ENCODE measurements at places on chromosomes 7 and 10.

GRCh38 chr7:33981671-33982424, 76.5 kb downstream of the BMPER start:
- no peak for DNase-seq

- peak; percentile 72 for DNase-seq
Observed at GRCh38 chr7:39458061-39458745, 108.0 kb upstream of the YAE1 start.

- peak; percentile 11 for DNase-seq
Observed at GRCh38 chr7:116395141-116395791, 104.3 kb upstream of the CAV2 start.

DNA sequence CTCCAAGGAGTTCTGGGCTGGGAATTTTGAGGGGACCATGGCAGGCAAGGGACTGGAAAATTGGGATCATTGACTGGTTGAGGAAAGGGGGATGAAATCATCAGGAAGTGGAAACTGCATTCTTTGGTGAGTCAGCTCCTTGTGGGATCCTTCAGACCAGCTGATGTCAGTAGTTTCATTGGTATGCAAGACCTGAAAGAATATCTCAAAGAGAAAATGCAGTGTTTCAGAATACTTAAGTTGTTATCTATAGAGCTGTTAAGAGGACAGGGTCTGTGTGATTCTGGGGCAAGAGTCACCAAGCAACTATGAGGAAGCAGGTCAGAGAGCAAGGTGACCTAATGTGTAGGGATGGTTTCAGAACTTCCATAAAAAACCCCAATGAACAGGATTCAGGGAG, 595.9 kb upstream of the AUTS2 start:
- DNase-seq = no peak

DNA sequence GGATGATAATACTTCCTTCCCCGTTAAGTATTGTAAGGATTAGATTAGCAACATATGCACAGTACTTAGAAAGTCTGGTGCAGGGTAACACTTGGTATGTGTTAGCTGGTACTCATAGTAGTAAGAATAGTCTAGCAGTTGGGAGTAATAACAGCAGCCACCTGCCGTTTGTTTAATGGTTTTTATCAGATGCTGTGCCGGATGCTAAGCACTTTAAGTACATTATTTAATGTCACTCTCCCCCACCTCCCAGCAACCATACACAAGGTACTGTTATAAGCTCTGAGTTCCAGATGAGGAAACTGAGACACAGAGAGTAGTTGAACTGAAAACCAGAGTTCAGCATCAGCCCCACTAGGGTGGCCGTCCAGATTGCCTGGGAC, 60.1 kb downstream of the ZMIZ1 start:
- DNase-seq = peak; percentile 35

DNA sequence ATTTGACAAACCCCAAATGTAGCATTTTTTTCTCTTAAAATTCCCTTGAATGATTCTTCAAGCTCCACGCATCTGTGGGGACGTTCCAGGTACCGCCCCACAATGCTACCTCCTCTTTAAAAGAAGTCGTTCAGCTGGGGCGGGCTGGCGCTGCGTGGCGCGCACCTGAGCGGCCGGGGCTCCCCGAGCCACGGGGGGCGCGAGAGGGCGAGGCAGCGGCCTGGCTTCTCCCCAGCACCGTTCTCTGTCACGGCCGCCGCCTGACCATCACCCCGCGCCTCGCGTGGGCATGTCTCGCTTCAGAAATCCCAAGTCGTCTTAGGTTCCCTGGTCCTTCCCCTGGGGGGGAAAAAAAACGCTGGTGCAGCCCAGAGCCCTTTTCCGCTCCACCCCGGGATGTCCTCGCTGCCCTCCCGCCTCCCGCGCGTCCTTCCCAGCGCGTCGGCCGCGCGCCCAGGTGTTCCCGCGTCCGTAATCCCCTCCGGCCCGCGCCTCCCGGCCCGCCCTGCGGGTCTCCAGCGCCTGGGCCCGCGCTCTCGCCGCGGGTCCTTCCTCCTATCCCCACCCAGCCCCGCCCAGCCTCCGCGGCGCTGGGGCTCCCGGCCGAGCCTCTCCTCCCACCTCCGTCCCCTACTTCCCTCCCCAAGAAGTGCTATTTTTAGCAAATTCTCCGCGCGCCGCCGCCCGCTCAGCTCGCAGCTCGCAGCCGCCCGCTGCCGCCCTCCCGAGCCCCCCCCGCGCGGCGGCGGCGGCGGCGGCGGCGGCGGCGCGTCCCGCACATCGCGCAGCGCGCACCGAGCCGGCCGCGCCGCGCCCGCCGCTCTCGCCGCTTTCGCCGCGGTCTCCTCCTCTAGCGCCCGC, 58.7 kb upstream of the PRPS1L1 start:
- DNase-seq = peak; percentile 94

DNA sequence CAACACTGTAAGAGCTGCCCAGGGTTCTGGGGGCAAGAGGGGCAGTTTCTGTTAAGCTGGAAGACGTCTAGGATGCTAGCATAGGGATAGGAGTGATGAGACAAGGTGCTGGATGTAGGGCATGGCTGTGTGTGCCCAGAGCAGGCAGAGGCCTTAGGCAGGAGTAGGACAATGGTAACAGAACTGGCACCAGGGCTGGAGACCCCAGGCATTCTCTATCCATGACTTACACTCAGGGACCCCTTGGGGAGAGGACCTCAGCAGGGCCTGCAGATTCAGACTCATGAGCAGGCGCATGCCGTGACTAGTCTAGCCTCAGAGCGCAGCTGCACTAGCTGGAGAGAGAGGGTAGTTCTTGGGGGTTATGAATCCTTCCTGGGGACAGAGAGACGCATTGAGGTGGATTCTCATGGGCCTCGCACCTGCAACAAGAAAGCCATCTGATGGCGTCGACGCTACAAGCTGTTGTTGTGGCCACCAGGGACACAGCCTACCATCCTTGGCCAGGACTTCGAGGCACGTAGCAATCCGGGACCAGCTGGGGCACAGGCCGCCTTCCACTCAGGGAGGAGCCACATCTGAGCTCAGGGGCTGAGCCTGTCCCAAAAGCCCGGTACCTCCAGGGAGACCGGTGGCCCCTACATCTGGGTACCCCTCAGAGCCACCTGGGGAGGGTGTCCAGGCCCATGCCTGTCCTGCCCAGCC, 474.1 kb downstream of the PTPRN2 start:
- no peak for DNase-seq

- peak; percentile 26 for DNase-seq
Observed at GRCh38 chr7:125061776-125062397, 132.3 kb upstream of the POT1 start.

DNA sequence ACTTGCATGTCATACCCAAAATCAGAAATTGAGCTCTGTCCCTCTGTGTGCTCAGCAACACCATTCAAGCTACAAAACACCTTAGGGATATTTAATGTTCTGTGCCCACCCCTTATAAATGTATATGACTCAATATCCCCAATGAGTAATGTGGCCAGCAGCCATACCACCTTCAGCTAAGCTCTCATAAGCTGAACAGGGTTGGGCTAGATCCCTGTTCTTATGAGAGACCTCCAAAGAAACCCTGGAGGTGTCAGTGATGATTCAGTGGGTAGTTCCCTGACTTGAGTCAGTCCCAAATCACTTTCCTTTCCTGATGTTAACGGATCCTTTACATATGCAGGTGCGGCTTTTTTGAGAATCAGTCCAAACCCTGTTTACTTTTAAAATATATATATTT, 253.8 kb downstream of the CREB5 start:
- no peak for DNase-seq

- DNase-seq = peak; percentile 12
Observed at GRCh38 chr7:94303695-94304094, 91.0 kb upstream of the COL1A2 start.

DNA sequence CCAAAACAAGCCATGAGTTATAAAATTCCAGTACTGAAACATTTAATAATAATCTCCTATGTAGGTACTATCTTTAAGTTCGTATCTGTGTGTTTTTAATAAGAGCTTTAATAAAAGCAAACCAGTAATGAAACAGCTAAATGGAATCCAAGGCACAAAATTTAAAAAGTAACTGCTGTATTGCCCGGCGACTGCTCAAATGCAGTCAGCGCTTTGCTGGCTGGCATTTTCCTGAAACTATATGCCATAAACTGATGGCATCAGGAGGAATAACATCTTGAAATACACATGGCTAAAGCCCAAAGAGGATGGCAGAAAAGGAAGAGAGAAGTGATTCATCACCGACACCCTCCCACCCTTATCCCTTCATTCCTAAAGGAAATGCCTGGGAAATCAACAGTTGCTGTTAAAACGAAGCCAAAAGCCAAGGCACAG, 133.1 kb downstream of the CUBN start:
- DNase-seq = no peak
